ENCODE measurements at places on chromosomes 5 and 9.

DNA sequence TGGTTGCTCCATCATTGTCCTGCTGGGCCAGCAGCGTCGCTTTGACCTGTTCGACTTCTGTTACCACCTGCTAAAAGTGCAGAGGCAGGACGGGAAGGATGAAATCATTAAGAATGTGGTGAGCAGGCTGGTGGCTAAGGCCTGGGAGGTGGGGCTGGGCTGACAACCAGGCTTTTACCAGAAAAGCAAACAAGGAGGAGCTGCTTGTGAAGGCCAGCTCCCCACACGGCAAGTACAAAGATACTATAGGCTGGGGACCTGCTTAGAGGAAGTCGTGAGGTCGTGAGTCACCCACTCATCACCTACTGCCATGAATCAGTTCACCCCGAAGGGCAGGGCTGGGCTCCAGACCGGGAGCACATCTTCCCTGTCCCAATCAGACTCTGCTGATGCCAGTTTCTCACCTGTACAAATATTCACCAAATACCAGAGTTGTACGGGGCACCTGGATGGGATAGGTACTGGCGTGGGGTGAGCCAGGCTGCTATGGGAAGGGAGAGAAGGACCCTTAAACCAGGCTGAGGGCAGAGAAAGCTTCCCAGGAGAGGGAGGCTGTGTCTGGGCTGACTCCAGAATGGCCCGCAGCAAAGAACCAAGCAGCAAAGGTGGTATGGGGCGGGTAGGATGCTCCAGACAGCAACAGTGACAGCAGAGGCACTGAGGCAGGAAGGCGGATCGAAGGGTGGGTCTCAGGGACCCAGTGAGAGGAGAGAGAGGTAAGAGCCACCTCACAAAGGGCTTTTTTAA lies 69.3 kb upstream of the NIPAL4 start:
- DNase-seq, result no peak

- peak; percentile 83 for DNase-seq
Observed at GRCh38 chr9:70902692-70903131, 218.7 kb downstream of the TRPM3 start.

DNA sequence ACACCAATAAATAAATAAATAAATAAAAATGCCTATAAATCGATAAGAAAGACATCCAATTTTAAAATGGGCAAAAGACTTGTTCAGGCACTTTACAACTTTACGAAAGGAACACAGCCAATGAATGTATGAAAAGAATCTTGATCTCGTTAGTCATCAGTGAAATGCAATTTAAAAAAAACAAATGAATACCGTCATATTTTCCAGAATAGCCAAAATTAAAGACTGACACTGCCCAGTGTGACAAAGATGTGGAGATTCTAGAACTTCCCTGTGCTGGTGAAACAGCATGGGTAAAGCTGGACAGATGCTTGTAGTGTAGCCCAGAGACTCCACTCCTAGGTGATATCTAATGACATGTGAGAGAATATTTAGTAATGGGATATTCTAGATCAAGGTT lies 127.1 kb downstream of the GOLPH3 start:
- DNase-seq, result no peak

DNA sequence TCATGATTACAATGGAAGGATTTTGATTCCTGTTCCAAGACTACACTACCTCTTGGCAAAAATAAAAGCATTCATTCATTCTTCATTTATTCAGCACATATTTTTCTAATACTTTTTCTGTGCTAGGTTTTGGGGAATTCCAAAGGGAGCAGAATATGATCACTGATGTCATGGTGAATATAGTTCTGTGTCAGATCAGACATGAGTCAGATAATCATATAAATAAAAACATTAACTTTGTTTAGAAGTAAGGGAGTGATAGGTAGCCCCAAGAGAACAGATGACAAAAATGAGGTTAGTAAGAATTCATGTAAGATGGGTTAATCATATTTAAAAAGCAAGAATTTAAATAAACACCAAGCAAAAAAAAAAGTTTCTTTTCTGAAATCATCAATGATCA lies 94.1 kb upstream of the RANBP6 start:
- DNase-seq, result no peak

DNA sequence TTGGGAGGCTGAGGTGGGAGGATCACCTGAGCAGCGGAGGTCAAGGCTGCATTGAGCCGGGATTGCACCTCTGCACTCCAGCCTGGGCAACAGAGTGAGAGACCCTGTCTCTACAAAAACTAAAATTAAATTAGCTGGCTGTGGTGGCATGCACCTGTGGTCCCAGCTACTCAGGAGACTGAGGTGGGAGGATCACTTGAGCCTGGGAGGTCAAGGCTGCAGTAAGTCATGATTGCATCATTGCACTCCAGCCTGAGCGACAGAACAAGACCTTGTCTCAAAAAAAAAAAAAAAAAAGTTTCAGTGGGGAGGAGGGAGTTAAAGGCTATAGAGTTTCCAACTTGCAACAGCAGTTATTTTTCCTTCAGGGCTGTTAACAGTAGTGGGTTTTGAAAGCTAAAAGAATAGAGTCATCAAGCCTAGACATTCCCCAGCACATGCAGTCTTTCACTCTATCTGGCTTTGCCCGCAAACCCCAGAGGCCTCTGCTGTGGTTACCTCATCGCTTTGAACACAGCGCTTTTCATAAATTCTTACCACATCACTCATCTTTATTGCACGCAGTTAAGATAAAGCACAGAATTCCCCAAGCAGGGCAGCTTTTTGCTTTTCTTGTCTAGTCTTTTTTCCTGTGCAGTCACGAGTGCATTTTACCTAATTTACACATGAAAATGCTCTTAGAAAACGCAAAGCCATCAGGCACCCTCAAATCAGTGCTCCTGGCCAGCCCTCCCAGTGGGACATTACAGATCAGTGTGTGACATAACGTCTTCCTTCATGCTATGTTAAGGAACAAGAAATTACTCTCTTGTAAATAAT lies 8.7 kb upstream of the SLC2A8 start:
- DNase-seq, result no peak

DNA sequence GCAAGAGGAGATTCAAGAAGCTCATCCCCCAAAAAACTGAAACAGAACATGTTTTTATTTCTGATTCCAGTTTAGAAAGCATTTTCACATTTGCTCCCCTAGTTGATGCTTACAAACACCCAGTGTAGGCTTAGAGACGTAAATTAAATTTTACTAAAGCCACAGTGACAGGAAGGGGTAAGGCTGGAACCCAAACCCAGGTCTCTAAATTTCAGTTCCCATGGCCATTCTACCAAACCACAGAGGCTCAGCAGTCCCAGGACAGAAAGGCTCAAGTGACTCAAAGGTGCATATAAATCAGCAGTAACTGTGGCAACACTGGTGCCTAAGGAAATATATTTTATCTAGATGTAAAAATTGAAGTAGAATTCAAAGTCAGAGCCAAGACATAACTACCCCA lies 128.7 kb downstream of the CEP120 start:
- DNase-seq, result no peak
